Activated T-helper 2 cell treated with anti-CD3 and anti-CD28 coated beads, Interferon-gamma antibody, Interleukin-2, Interleukin-4, amounts not matched to agents 10 μg/mL and 5 μg/mL and 100 μg/mL, durations not matched to agents 14 hours and 24 hours and 36 hours (primary cell): ENCODE measurements at places on chromosomes 7 and 10.
A peak's percentile ranks its signal among the peaks of the same experiment; 100 is the strongest.

DNA sequence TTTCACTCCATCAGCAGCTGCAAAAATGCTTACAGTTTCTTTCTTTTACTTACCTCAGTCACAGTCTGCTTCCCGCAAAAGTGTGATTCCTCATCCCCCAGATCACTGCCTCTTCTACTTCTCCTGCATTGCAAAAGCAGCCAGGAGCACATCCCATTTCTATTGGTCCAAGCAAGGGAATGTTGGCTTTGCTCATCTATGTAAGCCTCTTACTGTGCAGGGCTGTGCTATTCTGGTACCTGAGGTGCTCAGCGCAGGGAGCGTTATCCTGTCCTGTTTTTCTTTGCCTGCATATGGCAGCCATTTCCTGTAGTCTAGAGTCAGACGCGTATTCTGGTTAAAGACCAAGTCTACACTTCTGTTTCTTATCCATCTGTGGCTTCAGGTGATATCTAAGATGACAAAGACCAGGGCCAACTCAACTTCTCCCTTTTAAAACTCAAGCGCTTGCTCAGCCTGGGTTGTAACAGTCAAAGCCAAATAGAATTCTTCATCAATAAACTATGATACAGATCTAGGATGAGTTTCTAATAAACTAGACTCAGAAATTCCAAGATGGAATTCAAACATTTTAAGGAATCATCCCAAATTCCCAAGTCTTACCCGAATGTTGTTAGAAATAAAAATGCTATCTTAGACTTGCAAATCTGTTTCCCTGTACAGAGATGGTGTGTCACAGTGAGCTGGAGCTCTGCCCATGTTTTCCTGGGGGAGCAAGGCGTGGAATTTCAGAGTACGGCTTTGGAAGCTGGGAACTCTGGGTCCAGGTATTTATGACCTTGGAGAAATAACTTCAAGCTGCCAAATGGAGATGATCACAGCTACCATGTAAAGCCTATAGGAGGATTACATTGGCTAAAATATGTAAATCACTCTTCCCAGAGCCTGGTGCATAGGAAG is 6.1 kb upstream of the RBM17 start:
- DNase-seq, result no peak
- peak overlapping the region; percentile 82 for H3K4me3 ChIP-seq
- H3K4me1 ChIP-seq, result peaks cover 66% of the 10 kb centered on the region

- H3K4me3 ChIP-seq, result no peak overlapping the region
- H3K27ac ChIP-seq, result no peak overlapping the region
- DNase-seq, result no peak
- H3K4me1 ChIP-seq, result peaks cover 2% of the 10 kb centered on the region
- no peaks in the 10 kb centered on the region for H3K36me3 ChIP-seq
Measured at GRCh38 chr7:156021471-156021870, 209.2 kb upstream of the SHH start.

GRCh38 chr7:73582664-73583202 is 4.4 kb upstream of the TBL2 start:
- DNase-seq, result no peak
- peaks cover 8% of the 10 kb centered on the region for H3K27me3 ChIP-seq
- H3K4me3 ChIP-seq, result no peak overlapping the region
- H3K36me3 ChIP-seq, result peaks cover 3% of the 10 kb centered on the region
- no peak overlapping the region for H3K27ac ChIP-seq

- DNase-seq, result no peak
- no peak overlapping the region for H3K4me3 ChIP-seq
- H3K4me1 ChIP-seq, result no peaks in the 10 kb centered on the region
- H3K27ac ChIP-seq, result no peak overlapping the region
Measured at GRCh38 chr7:111887734-111888133, 318.5 kb downstream of the DOCK4 start.

- no peak overlapping the region for H3K4me3 ChIP-seq
- no peaks in the 10 kb centered on the region for H3K4me1 ChIP-seq
- H3K27me3 ChIP-seq, result no peaks in the 10 kb centered on the region
Measured at GRCh38 chr7:159094919-159095915, 49.5 kb downstream of the VIPR2 start.

DNA sequence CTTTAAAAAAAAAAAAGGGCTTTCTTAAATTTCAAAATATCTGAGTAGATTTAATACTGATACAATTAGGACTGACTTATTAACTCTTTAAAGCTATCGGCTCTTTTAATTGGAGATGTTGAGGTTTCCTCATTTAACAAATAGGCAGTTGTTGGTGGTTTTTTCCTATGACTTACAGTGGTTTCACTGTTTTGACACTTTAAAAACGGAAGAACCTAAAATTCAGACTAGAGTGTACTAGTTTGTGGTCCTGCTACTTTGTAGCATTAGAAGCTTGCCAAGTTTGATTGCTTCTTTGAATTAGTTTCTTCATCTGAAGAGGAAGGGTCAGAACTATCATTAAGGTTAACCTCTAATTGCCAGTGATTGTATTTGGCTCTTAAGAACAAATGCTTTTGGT is 27.7 kb downstream of the CUL1 start:
- H3K36me3 ChIP-seq, result peaks cover 25% of the 10 kb centered on the region
- H3K27me3 ChIP-seq, result no peaks in the 10 kb centered on the region
- peaks cover 62% of the 10 kb centered on the region for H3K4me1 ChIP-seq
- DNase-seq, result no peak
- peak overlapping the region; percentile 19 for H3K4me3 ChIP-seq
- peak overlapping the region; percentile 13 for H3K27ac ChIP-seq

GRCh38 chr10:63157845-63158624 is 24.9 kb downstream of the NRBF2 start:
- DNase-seq, result peak; percentile 25
- H3K27me3 ChIP-seq, result no peaks in the 10 kb centered on the region
- no peak overlapping the region for H3K27ac ChIP-seq
- H3K4me3 ChIP-seq, result no peak overlapping the region
- peaks cover 27% of the 10 kb centered on the region for H3K4me1 ChIP-seq

DNA sequence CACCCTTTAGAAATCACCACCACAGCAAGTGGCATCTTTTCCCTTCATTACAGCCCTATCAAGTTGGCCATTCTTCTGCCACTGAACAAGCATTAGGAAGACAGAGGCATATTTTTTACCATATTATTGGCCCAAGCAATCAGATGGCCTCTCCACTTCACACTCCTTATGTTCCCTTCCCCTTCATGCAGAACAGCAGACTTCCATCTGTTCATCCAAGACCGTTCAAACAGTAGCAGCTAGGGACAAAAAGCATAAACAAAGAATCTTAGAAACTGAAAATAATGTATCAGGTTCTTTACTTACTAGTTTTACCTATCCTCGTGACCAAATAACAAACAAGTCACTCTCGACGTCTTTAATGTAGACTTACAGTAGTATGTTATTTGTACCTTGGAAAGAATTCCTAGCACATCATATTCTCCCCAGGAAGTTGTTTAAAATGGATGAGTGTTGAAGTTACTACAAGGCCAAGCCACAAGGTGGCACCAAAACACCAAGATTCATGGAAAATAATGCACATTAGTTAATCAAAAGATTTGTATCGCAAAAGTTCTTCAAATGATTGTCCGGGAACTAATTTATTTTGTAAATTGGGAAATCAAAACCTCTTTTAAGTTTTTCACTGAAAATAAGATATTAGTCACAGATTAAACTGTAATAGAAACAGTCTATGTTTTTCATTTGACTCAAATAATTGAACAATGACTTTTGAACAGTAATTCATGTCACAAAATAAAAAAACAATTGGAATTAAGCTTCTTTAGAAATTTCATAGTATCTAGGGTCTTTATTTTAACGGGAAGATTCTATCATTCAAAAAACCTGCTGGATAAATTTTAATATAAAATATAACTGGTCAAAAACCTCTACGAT is 112.1 kb downstream of the VPS41 start:
- no peaks in the 10 kb centered on the region for H3K4me1 ChIP-seq
- DNase-seq, result no peak
- no peaks in the 10 kb centered on the region for H3K36me3 ChIP-seq
- H3K27me3 ChIP-seq, result no peaks in the 10 kb centered on the region

- H3K27me3 ChIP-seq, result peaks cover 6% of the 10 kb centered on the region
- DNase-seq, result no peak
- H3K4me3 ChIP-seq, result no peak overlapping the region
- H3K4me1 ChIP-seq, result peaks cover 22% of the 10 kb centered on the region
- no peak overlapping the region for H3K27ac ChIP-seq
Measured at GRCh38 chr10:73646598-73647041, 5.3 kb upstream of the MYOZ1 start.

DNA sequence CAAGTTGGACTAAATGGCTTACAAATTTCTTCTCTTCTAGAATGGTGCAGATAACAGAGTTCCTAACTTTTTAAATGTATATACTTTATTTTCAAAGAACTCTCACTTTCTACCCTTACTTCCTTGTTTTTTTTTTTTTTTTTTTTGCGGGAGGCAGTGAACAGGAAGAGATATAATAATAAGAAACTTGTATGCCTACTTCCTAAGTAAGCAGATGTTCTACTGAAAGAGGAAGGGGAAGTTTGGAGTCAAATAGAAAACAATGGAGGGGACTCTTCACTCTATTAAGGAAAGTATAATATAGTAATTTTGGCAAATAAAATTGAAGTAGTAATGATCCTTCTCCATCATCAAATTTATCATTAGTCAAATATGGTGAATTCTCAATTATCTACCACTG is 754.0 kb downstream of the KCNMA1 start:
- H3K27ac ChIP-seq, result no peak overlapping the region
- no peaks in the 10 kb centered on the region for H3K4me1 ChIP-seq
- no peak overlapping the region for H3K4me3 ChIP-seq
- H3K36me3 ChIP-seq, result no peaks in the 10 kb centered on the region
- DNase-seq, result no peak

- H3K27me3 ChIP-seq, result peaks cover 2% of the 10 kb centered on the region
- DNase-seq, result no peak
- H3K4me3 ChIP-seq, result no peak overlapping the region
- no peaks in the 10 kb centered on the region for H3K36me3 ChIP-seq
- no peak overlapping the region for H3K27ac ChIP-seq
Measured at GRCh38 chr10:77686096-77686495, 48.5 kb upstream of the KCNMA1 start.

DNA sequence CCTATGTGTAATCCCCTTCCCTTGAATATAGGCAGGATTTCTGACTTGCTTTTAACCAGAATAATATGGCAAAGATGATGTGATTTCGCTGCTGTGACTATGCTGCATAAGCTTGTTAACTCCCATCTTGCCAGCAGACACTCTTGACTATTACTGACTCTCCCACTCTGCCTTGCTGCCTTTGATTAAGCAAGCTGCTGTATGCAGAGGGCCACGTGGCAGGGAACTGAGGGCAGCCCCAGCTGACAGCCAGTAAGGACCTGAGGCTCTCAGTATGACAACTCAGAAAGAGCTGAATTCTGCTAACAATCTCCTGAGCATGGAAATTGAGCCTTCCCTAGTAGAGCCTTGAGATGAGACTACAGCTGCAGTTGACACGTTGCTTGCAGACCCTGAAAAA is 279.4 kb upstream of the CACNA2D1 start:
- H3K27me3 ChIP-seq, result no peaks in the 10 kb centered on the region
- no peak overlapping the region for H3K4me3 ChIP-seq
- no peak for DNase-seq

DNA sequence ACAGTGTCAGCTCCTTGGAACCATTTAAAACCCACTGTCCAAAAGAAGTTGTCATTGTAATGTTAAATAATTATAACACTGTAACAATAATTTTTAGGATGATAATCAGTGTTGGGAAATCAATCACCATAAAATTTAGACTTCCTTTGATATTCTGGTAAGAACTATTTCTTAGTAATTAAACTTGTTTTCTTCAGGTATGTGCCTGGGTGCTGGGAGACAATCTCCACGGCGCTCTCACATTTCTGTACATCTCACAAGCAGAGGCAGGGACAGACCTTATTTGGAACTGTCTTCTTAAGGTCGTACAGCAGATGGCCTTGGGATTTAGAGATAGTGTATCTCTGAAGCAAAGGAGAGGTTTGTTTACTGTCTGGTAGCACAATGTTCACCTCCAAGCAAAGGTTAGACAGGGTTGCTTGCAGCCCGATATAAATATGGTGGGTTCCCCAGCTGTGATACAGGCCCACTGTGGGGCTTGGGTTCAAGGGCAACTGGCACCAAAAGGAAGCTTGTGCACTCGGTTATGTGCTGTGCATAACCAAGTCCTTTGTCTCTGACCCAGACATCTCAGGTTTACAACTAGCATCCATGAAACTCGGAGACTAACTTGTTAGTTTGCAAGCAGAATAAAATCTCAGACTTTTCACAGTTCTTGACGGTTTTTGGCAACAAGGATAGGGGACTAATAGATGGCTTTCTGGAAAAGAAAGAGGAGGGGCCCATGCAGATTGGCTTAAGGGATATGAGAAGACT is 125.5 kb downstream of the RNF32 start:
- H3K4me1 ChIP-seq, result peaks cover 25% of the 10 kb centered on the region
- no peak overlapping the region for H3K27ac ChIP-seq
- no peak for DNase-seq
- H3K4me3 ChIP-seq, result no peak overlapping the region
